ENCODE measurements at places on chromosomes 2 and 18. TPM values are rescaled to one million over a fixed set of nuclear protein-coding genes. Genes with fewer than 3 reads are reported as not detected.
A peak's percentile ranks its signal among the peaks of the same experiment; 100 is the strongest.

- DNase-seq, result no peak
Measured at GRCh38 chr2:122156176-122156890, 400.9 kb downstream of the TSN start.

- no peak for DNase-seq
Measured at GRCh38 chr18:52914148-52914547, 574.2 kb downstream of the DCC start.

DNA sequence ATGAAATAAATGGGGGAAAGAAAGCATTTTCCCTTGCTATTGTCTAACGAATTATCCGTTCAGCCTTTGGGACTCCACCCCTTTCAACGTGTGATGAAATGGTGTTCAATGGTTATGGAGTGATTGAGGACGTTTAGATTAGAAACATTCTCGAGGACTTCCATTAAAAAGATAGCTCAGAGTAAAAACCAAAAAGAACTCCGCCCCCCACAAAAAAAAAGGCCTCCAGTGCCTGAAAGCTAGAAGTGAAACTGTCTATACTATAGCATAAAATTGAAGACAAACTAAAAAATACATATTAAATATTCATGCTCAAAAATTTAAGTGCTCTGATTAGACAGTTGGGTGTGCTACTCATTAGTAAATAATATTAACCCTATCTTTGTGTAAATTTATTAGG, 3.0 kb upstream of the ZNF516 start:
- DNase-seq, result no peak

DNA sequence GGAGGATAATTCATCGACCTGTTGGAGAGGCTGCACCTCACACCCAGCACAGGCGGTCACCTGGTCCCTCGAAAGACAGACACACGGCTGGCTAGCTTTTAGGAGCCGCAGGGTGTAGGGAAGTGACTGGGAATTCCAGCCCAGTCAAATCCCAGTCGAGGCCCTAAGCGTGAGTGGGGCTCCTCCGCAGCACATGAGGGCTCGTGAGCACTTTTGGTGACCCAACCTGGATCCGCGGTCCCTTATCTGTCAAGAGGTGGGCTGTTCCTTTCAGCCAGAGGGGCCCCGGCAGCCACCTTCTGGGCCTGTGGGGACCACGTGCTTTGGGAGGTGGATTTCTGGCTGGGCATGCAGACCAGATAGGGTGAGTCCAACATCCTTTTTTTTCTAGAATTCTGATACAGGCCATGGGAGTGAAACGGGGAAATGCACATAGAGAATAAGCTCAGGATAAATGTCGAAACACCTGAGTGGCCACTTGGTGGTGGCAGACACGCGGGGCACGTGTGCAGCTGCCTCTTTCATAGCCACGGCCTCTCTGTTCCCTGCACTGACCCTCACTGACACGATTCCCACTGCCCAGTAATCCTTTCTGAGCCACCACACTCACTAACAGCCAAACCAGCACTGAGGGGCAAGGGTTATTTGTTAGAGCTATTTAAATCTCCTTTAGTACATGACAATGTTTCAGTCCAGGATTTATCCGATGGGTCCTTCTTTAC, 148.4 kb upstream of the PXDN start:
- DNase-seq, result no peak

DNA sequence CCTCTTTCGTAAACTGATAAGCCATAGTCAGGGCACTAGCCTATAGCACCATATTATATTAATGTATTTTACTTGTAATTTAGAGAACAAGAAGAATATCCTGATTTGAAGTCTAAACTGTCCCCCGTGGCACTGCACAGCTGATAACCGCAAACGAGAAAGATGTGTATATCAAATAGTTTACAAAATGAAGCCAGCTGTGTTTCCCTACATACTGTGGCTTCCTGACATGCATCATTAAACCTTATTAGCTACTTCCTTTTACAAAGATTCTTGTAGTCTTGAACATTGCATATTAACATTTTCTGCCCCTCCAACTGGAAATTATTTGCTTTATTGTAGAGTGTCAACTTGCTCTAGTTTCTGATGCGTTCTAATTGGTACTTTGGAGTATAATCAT, 153.5 kb upstream of the NFATC1 start:
- no peak for DNase-seq

DNA sequence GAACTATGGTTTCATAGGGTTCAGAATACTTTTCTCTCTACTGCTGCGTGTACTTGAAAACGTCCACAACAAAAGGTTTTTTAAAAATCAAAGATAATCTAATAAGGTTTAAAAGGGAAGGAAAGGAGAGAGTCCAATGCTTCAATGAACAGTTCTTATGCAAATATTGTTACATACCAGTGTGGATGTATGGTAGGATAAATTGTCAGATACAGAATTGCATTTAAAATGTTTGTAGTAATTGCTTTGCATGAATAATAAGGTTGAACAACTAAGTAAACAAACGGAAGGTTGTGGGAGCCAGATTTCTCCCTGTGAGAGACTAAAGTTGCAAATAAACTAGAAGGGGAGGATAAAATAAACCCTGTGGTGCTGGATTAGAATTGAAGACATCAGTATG, 53.8 kb upstream of the RBBP8 start:
- no peak for DNase-seq

DNA sequence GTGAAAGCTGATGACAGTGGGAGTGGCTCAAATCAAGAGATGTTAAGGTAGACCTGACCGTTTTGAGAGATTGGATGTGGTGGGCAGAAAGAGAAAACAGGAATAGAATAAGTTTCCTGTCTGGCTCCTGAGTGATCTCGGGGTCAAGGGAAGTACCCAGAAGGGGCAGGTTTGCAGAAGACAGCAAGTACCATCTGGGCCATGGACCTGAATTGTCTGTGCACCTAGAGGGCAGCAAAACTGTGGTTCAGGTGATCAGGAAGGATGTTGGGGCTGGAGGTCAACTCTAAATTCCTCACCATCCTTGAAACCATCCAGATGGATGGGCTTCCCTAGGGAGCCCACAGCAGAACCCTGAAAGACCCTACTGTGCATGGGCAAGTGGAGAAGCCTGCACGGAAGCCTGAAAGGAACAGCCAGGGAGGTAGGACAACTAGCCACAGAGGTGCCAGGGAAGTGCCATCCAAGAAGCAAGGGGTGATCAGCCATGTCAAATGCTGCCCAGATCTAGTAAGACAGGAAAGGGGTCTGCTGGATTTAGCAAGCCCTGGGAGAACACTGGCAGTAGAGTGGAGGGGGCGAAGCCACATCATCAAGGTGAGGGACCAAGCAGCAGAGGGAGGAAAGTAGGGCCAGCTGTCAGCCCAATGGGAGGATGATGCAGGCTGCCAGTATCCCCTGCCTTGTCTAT, 8.0 kb downstream of the TEX261 start:
- no peak for DNase-seq

DNA sequence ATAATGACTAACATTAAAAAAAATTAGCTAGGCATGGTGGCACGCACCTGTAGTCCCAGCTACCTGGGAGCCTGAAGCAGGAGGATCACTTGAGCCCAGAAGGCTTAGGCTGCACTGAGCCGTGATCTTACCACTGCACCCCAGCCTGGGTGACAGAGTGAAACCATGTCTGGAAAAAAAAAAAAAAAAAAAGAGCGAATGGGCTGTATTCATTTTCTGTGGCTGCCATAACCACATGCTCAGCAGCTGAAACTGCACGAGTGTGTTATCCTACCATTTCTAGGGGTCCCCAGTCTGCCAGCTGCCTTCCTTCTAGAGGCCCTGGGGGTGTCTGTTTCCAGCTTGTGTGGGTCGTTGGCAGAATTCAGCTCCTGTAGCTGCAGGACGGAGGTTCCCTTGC, 247.8 kb downstream of the EIPR1 start:
- DNase-seq, result no peak

DNA sequence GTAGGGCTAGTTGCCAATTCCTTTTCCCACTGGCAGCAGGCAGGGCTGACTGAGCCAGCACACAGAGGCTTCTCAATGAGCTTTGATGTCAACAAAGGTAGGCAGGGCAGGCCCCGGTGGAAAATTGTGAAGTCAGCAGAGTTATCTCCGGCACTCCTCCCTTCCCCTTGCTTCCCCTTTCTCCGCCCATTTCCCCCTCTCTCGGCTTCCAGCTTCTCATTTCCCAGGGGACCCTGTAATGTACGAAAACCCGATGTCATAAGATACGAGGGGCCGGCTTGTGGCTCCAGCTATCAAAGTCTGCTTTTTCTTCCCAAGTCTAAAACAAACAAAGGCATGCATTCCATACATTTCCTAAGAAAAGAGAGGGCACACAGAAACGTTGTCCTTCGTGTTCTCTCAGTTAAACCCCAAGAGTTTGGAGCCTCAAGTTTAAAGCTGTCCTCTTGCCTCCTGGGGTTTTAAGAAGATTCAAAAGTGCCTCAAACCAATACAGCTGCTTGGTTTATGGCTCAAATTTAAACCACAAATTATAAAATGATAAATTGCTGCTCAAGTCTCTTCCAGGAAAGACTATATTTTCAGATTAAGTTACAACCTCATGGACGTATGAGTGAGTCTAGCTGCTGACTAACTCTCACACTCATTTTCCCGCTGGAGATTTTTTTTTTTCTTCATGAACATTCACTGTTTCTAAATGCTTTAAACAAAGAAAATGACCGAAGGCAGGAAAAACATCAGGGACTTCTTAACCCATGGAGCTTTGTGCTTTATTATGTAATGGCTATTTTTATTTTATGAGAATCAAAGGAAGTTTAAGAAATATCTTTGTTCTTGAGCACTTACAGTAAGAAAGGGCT, 27.2 kb upstream of the EML4 start:
- peak; percentile 95 for DNase-seq

DNA sequence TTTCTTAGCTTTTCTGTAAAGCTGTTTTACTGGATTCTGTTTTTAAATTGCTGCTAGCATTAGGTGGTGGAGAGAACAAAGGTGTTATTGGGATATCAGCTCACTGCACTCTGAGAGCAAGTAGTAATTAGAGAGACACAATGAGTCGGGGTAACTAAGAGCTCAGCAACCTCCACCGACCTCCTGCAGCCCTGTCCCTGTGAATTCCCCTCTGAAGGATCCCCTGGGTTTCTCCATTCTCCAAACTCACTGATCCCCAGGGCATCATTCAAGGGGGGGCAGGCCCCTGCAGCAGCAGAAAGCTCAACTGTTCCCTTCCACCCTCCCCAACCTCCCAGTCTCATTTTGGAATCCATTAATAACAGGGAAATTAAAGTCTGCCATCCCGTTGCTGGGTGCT, 73.0 kb downstream of the MTCL1 start:
- no peak for DNase-seq

GRCh38 chr2:66370824-66371223, 64.1 kb upstream of the MEIS1 start:
- DNase-seq, result no peak

DNA sequence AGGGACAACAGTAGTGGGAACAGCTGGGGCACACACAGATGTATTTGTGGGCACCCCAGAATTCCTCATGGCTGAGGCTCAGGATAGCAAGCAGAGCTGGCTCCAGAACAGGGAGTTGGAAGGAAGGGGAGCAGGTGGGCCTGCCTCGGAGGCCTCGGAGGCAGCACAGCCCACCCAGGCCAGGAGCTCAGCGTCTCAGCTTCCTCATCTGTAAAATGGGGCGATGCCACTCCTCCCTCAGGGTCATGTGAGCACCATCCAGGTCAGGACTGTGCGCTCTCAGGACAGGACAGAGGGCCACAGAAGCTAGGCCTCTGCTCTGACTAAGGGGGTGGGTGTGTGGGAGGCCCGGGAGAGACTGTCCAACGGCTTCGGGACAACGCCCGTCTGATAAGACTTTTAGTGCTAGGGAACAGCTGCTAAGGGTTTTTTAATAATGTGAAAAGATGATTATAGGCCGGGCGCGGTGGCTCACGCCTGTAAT, 106.2 kb downstream of the HDAC4 start:
- no peak for DNase-seq

Gene TMEM247
- total RNA-seq, result not detected

Gene GPC1
- 218 TPM for total RNA-seq

Gene DYNC2LI1
- total RNA-seq, result 28.0 TPM

Gene MERTK
- 6.6 TPM for total RNA-seq

Gene ZBTB7C
- total RNA-seq, result 0.33 TPM

Gene FEV
- not detected for total RNA-seq

Gene HAAO
- total RNA-seq, result 2.8 TPM

Gene TCF4
- total RNA-seq, result 57.6 TPM

Gene TGIF1
- total RNA-seq, result 157 TPM
